ENCODE measurements at places on chromosomes 12 and 14. TPM values are rescaled to one million over a fixed set of nuclear protein-coding genes. Genes with fewer than 3 reads are reported as not detected.

GRCh38 chr12:15152868-15153267, 68.3 kb downstream of the RERG start:
- H3K4me3 ChIP-seq, result no peak overlapping the region
- no peaks in the 10 kb centered on the region for H3K4me1 ChIP-seq
- DNase-seq, result no peak
- H3K36me3 ChIP-seq, result no peaks in the 10 kb centered on the region
- peaks cover 4% of the 10 kb centered on the region for H3K27me3 ChIP-seq

DNA sequence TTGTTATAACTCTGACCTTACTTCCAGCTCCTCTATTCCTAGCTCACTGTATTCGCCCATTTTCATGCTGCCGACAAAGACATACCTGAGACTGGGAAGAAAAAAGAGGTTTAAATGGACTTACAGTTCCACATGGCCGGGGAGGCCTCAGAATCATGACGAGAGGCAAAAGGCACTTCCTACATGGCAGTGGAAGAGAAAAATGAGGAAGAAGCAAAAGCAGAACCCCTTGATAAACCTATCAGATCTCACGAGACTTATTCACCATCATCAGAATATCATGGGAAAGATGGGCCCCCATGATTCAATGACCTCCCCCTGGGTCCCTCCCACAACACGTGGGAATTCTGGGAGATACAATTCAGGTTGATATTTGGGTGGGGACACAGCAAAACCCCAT, 14.5 kb upstream of the PHC1 start:
- no peaks in the 10 kb centered on the region for H3K4me1 ChIP-seq
- no peaks in the 10 kb centered on the region for H3K36me3 ChIP-seq
- H3K27ac ChIP-seq, result no peak overlapping the region

DNA sequence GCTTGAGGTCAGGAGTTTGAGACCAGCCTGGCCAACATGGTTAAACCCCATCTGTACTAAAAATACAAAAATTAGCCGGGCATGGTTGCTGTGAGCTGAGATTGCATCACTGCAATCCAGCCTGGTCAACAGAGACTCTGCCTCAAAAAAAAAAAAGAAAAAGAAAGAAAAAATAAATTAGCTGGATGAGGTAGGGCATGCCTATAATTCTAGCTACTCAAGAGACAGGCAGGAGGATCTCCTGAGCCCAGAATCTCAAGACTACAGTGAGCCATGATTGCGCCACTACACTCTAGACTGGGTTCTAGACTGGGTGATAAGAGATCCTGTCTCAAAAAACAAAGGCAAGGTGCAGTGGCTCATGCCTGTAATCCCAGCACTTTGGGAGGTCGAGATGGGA, 16.9 kb downstream of the PPP4R3A start:
- H3K4me3 ChIP-seq, result no peak overlapping the region
- peaks cover 41% of the 10 kb centered on the region for H3K36me3 ChIP-seq
- peaks cover 60% of the 10 kb centered on the region for H3K4me1 ChIP-seq
- DNase-seq, result no peak

GRCh38 chr14:77469539-77469938, 11.6 kb downstream of the AHSA1 start:
- H3K4me3 ChIP-seq, result no peak overlapping the region
- no peaks in the 10 kb centered on the region for H3K27me3 ChIP-seq
- H3K36me3 ChIP-seq, result peaks cover 42% of the 10 kb centered on the region
- DNase-seq, result no peak
- H3K27ac ChIP-seq, result no peak overlapping the region

DNA sequence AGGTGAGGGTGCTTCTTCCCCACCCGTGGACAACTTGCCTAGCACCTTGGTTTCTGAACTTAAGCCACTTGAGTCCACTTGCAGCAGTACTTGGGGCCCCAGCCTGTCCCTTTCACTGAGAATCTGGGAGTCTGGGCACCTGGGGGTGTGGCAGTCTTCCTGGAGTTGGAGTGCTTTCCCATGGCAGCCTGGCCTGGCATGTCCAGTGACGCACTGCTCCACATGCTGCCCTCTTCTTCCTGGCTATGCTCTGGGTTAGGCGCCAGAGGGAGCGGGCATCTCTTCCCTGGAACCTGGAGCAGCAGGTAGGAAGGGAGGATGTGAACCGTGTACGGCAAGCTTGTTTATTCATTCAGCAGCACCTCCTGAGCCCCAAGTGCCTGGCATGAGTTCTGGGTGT, 76.4 kb downstream of the PAPOLA start:
- H3K4me1 ChIP-seq, result peaks cover 11% of the 10 kb centered on the region
- H3K27ac ChIP-seq, result no peak overlapping the region
- H3K36me3 ChIP-seq, result peaks cover 3% of the 10 kb centered on the region
- no peak for DNase-seq

DNA sequence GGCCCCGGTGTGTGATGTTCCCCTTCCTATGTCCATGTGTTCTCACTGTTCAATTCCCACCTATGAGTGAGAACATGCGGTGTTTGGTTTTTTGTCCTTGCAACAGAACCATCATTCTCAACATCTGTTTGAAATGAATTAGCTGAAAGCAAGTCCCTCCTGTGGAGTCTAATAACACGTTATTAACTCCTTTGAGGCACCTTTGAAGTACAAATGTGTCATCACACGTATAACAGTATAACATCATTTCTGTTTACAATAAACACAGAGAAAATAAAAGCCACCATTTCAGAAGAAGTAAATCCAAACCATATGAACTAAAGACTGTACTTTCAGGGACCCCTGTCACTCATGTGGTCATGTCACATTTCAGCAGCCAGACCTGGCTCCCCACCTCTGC, 198.5 kb downstream of the STXBP6 start:
- no peak overlapping the region for H3K27ac ChIP-seq
- peaks cover 11% of the 10 kb centered on the region for H3K27me3 ChIP-seq
- no peak for DNase-seq
- H3K36me3 ChIP-seq, result no peaks in the 10 kb centered on the region

DNA sequence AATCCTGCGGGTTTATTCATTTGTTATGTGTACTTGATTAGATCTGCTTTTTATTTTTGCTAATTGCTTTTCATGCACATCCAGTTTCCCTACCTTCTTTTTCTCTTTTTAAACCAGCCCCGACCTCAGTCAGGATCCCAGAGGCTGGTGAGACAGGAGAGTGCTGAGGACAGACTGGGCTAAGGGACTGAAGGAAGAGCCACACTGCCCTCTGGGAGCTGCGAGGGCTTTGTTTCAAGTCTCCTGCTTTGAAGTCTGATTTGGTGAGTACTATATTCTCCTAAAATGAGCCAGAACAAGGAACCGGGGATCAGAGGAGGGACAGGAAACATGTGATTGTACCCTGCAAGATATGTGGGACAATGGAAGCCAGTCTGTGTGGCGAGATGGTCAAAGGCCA, 23.9 kb downstream of the PRICKLE1 start:
- no peaks in the 10 kb centered on the region for H3K36me3 ChIP-seq
- H3K27me3 ChIP-seq, result peaks cover 10% of the 10 kb centered on the region
- DNase-seq, result no peak
- H3K4me1 ChIP-seq, result no peaks in the 10 kb centered on the region

- H3K4me3 ChIP-seq, result no peak overlapping the region
- no peak overlapping the region for H3K27ac ChIP-seq
- no peaks in the 10 kb centered on the region for H3K36me3 ChIP-seq
- H3K27me3 ChIP-seq, result no peaks in the 10 kb centered on the region
Measured at GRCh38 chr12:97131220-97131981, 224.3 kb downstream of the NEDD1 start.

GRCh38 chr14:34374998-34375740, 86.9 kb downstream of the SPTSSA start:
- H3K27ac ChIP-seq, result no peak overlapping the region
- H3K4me1 ChIP-seq, result no peaks in the 10 kb centered on the region
- no peak for DNase-seq

- H3K27ac ChIP-seq, result no peak overlapping the region
- H3K4me3 ChIP-seq, result no peak overlapping the region
- no peaks in the 10 kb centered on the region for H3K36me3 ChIP-seq
- H3K4me1 ChIP-seq, result no peaks in the 10 kb centered on the region
- H3K27me3 ChIP-seq, result no peaks in the 10 kb centered on the region
- DNase-seq, result no peak
Measured at GRCh38 chr14:25371068-25371467, 321.1 kb upstream of the STXBP6 start.

DNA sequence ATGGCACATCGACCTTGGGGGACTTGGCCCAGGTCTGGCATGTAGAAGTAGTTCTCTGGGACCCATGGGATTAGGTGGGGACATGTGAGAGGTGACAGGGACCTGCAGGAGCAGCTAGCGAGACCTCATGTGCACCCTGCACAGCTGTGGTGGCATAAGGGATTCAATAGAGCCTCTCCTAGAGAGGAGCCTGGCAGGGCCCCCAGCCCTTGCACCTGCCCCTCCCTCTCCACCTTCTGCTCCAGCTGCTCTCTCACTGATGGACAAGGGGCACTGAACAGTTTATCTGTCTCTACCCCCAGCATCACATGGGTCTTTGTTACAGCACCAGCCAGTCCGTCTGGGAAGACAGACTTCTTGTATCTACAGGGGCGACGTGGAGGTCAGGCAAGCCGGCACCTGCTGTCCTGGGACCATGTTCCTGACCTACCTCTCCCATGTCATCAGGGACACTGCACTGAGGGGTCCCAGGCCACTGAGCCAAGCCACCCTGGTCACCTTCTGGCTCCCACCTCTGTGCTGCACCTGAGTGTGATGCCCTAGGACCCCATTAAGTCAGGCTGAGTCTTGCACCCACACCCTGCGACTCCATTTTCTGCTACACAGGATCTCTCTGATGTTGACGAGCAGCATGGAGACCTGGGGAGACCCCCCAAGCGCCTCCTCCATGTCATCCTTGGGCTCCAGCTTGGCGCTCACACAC, 32.6 kb downstream of the DDX11 start:
- H3K4me1 ChIP-seq, result no peaks in the 10 kb centered on the region
- no peak for DNase-seq
- H3K27me3 ChIP-seq, result peaks cover 3% of the 10 kb centered on the region

- H3K4me3 ChIP-seq, result no peak overlapping the region
- H3K27me3 ChIP-seq, result no peaks in the 10 kb centered on the region
- H3K36me3 ChIP-seq, result peaks cover 13% of the 10 kb centered on the region
Measured at GRCh38 chr14:97709552-97709951, 912.4 kb downstream of the VRK1 start.

GRCh38 chr12:63805704-63806672, 26.3 kb downstream of the RXYLT1 start:
- H3K36me3 ChIP-seq, result no peaks in the 10 kb centered on the region
- H3K4me1 ChIP-seq, result no peaks in the 10 kb centered on the region
- no peaks in the 10 kb centered on the region for H3K27me3 ChIP-seq

- DNase-seq, result no peak
- H3K4me1 ChIP-seq, result peaks cover 2% of the 10 kb centered on the region
- H3K4me3 ChIP-seq, result no peak overlapping the region
- H3K27ac ChIP-seq, result no peak overlapping the region
- H3K27me3 ChIP-seq, result no peaks in the 10 kb centered on the region
Measured at GRCh38 chr12:50174971-50175715, 8.0 kb upstream of the CERS5 start.

DNA sequence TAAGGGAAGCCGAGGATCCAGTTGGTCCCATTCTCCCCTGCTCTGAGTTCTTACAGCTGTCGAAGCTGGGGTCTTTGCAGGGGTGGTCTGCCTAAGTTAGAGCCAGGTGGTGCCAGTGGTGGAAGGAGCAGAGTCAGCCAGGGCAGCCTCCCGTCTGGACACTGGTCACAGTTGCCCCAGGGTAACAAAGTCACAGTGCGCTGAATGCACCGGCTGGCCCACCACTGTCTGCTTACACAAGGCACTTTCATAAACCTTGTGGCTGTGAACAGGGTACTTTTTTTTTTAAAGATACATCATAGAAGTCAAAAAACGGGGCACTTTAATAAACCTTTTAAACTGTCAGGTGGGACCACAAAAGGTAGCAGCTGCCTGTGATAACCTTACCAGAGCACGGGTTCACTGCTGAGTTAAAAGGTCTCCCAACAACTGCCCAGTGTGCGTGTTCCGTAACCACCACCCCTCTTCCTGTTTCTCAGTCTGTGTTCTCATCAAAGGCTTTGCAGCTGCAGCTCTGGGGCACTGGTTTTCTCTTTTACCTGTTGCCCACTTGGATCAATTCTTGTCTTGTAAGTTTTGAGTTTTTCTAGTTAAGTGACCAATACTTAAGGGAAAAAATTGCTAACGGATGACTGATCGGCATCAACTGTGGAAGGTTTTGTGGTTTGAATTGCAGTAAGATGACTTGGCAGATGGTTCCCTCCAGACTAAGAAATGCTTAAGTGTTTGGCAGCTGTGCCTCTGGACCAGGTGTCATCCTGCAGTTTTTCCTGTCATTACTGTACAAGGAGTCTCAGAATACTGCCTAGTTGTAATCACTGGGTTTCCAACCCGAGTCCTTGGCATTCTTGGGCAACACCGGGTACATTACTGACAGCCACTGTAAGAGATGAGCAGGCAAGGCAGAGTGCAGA, 55.9 kb downstream of the DYNC1H1 start:
- peaks cover 16% of the 10 kb centered on the region for H3K4me1 ChIP-seq
- H3K27ac ChIP-seq, result peak overlapping the region; percentile 85
- H3K36me3 ChIP-seq, result peaks cover 67% of the 10 kb centered on the region
- H3K4me3 ChIP-seq, result no peak overlapping the region
- DNase-seq, result peak; percentile 37

- no peak overlapping the region for H3K4me3 ChIP-seq
- peaks cover 37% of the 10 kb centered on the region for H3K4me1 ChIP-seq
- peaks cover 19% of the 10 kb centered on the region for H3K27me3 ChIP-seq
- DNase-seq, result peak; percentile 76
- H3K36me3 ChIP-seq, result peaks cover under 1% of the 10 kb centered on the region
Measured at GRCh38 chr14:22850944-22851764, 14.8 kb downstream of the MMP14 start.

DNA sequence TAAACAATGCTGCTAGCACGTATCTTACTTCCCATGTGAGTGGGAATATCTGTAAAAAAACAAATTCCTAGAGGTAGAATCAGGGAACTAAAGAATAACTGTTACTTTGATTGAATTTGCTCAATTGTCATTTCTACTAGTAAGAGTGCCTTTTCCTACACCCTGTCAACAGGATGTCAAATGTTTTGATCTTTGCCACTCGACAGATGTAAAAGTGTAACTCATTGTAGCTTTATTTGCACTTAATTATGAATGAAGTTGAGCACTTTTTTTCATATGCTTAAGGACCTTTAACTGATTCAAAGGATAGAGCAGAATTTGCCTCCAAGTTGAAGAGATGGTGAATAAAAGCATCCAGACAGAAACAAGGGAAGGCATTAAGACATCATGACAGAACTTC, 104.5 kb downstream of the PPP1R12A start:
- no peak for DNase-seq
- H3K27me3 ChIP-seq, result no peaks in the 10 kb centered on the region
- H3K27ac ChIP-seq, result no peak overlapping the region
- peaks cover 8% of the 10 kb centered on the region for H3K4me1 ChIP-seq

The NANOG gene
- total RNA-seq, result not detected

The NEUROD4 gene
- total RNA-seq, result not detected

The PSMA3 gene
- 243 TPM for total RNA-seq

The RTN1 gene
- not detected for total RNA-seq

The ARL6IP4 gene
- 166 TPM for total RNA-seq

The TEAD4 gene
- 0.68 TPM for total RNA-seq

The LRTM2 gene
- not detected for total RNA-seq

The OTOGL gene
- total RNA-seq, result not detected
